ENCODE measurements at places on chromosomes 16 and 17. TPM values are rescaled to one million over a fixed set of nuclear protein-coding genes. Genes with fewer than 3 reads are reported as not detected.

The PRSS33 gene
- total RNA-seq, result not detected

The GNG13 gene
- not detected for total RNA-seq

The LRRC45 gene
- 14.0 TPM for total RNA-seq

DNA sequence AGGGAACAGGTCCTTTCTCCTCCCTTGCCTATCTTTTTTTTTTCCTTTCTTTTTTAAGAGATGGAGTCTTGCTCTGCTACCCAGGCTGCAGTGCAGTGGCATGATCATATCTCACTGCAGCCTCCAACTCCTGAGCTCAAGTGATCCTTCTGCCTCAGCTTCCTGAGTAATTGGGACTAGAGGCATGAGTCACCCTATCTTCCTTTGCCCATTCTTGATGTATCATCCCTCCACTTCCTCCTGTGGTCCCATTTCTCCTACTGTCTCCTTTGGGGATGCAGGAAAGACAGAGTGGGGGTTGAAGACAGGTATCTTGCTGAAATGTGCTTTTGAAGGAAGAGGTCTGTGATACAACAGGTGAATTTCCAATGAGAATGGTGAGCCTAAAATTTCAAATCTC, 5.5 kb downstream of the MYO19 start:
- H3K27ac ChIP-seq, result no peak overlapping the region
- no peak overlapping the region for H3K4me3 ChIP-seq
- H3K4me1 ChIP-seq, result peaks cover 7% of the 10 kb centered on the region
- H3K27me3 ChIP-seq, result no peaks in the 10 kb centered on the region
- peaks cover 24% of the 10 kb centered on the region for H3K36me3 ChIP-seq

GRCh38 chr17:13332207-13332606, 269.5 kb downstream of the HS3ST3A1 start:
- H3K27ac ChIP-seq, result no peak overlapping the region
- no peaks in the 10 kb centered on the region for H3K36me3 ChIP-seq
- H3K4me1 ChIP-seq, result no peaks in the 10 kb centered on the region
- H3K27me3 ChIP-seq, result no peaks in the 10 kb centered on the region

- H3K27ac ChIP-seq, result peak overlapping the region; percentile 86
- H3K4me3 ChIP-seq, result no peak overlapping the region
- peaks cover 32% of the 10 kb centered on the region for H3K4me1 ChIP-seq
- H3K27me3 ChIP-seq, result no peaks in the 10 kb centered on the region
Observed at GRCh38 chr17:2689411-2690164, 22.0 kb downstream of the CLUH start.

DNA sequence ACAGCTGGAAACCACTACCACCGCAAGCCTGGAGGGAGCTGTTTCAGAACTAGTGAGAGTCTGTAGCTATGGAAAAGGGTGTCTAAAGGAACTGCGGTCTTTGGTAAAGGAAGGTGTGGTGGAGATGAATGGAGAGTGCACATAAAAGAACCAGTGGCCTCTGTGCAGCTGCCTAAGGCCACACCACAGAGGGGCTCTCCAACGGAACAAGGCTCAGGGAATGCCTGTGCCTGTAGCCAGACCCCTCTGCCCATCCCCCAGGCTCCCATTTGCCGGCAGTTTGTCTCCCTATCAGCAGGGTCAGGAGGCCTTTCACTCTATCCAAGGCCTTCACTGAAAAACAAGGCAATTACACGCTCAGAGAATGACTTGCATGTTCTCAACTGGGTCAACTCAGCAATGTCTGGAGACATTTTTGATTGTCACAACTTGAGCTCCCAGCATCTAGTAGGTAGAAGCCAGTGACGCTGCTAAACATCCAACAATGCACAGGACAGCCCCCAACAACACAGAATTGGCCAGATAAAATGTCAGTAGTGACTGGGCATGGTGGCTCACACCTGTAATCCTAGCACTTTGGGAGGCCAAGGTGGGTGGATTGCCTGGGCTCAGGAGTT, 3.3 kb upstream of the FDXR start:
- H3K27ac ChIP-seq, result no peak overlapping the region
- H3K36me3 ChIP-seq, result no peaks in the 10 kb centered on the region
- no peak for DNase-seq
- no peak overlapping the region for H3K4me3 ChIP-seq
- peaks cover 15% of the 10 kb centered on the region for H3K4me1 ChIP-seq

DNA sequence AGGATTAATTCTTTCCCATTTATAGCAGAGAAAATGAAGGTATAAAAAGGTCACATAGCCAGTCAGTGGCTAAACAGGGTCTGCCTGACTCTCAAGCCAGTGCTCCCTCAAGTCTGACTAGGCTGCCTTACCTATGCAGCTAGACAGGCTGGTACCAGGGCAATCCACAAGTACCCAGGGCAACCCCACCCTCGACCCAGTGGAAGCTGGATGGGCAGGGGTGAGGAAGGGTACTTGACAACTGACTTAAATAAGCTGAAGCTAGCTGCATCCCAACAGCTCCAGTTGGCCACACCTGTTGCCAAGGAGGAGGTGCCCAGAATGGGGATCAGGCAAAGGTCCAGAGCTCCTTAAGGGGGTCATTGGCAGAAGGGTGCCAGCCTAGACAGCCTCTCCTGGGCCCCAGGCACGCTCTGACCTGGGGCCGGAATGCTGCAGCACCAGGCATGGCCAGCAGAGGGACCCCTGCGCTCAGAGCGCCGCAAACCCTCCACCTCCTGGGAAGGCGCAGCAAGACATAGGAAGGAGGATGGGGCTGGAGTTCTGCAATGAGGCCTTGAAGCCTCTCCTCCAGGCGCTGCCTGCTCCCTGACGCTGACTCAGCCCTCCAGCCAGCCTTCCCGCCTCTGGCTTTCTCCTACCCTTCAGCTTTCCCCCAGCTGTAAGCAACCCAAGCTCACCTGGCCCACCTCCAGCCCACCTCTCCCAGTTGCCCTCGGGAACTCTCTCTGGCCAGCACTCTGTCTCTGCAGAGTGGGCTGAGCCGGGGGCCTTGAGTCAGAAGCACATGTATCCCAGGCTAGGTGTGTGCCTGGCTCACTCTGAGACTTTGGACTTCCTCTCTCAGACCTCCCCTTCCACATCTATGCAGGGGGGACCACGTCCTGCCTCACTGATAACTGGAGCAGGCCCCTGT, 28.8 kb downstream of the MPP2 start:
- H3K27ac ChIP-seq, result no peak overlapping the region
- H3K27me3 ChIP-seq, result no peaks in the 10 kb centered on the region
- peaks cover 6% of the 10 kb centered on the region for H3K4me1 ChIP-seq
- peak; percentile 95 for DNase-seq

DNA sequence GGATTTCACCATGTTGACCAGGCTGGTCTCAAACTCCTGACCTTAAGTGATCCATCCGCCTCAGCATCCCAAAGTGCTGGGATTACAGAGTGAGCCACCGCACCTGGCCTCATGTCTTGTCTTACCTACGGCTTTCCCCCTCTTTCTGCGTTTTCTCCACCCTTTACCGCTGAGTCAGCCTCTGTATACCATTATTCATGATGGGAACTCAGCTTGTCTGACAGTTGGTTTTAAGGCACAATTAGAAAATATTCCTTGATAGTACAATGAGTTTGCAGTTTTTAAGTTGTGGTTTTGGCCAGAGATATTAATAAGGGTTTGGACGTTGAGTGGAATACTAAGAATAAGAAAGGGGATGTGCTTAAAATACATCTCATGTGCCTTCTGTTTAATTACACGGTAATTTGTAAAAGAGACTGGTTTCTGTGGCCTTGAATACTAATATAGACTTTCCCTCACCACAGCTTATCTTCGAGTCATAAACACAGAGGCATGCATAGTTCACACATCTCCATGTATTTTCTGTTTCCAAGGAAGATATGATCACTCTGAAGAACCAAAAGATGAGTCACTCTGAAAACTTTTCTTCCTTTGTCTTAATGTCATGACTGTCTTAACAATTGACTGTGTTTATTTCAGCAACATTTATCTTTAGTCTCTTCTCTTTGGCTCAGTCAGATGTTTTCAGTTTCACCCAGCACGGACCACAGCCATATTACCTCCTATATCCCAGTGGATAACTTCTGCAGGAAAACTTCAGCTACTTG, 54.4 kb downstream of the PITPNC1 start:
- H3K36me3 ChIP-seq, result no peaks in the 10 kb centered on the region
- DNase-seq, result no peak
- H3K4me3 ChIP-seq, result no peak overlapping the region
- H3K27me3 ChIP-seq, result no peaks in the 10 kb centered on the region
- H3K4me1 ChIP-seq, result peaks cover 37% of the 10 kb centered on the region

GRCh38 chr17:50532452-50533024, at the start of gene EPN3:
Gene EPN3 (plus strand): TSS chr17:50532735. CDS start chr17:50536557, 3,822 bp downstream.
- peaks cover 14% of the 10 kb centered on the region for H3K4me1 ChIP-seq
- peak within 1 kb of the TSS; percentile 29 for H3K4me3 ChIP-seq
- H3K36me3 ChIP-seq, result no peaks in the 10 kb centered on the region

- no peaks in the 10 kb centered on the region for H3K27me3 ChIP-seq
- peaks cover 27% of the 10 kb centered on the region for H3K36me3 ChIP-seq
- peak within 1 kb of the TSS; percentile 86 for H3K27ac ChIP-seq
- peak; percentile 96 for DNase-seq
Observed at GRCh38 chr17:1724351-1724868, at the start of gene WDR81. Gene WDR81 (plus strand): TSS chr17:1724704. CDS start chr17:1724960, 256 bp downstream.

DNA sequence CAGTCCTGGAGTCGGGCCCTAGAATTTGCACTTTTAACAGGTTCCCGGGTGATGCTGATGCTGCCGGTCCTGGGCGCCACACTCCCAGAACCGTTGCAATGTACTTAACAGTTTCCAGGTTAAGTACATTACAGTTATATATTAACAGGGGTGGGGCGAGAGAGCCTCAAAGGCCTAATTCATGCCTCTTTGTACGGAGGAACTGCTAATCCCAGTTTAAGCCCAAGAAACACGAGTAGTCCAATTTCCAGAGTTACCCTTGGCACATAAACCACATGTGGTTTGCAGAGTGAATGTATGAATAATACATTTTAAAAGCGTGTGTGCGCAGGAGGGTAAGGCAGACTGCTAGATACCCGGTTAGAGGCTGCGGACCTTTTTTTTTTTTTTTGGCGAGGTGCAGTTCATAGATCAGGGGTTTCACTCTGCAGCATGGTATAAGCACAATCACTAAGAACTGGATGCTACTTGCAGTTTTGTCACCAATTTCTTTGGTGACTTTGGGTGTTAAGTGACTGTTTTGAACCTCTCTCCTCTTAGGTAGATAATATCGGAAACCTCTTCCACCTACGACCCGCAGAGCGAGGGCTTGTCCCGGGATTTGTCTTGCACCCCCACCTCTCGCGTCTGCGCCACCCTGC, 713 bp downstream of the COX11 start:
- H3K36me3 ChIP-seq, result peaks cover 21% of the 10 kb centered on the region
- H3K4me3 ChIP-seq, result peak overlapping the region; percentile 89
- peaks cover 34% of the 10 kb centered on the region for H3K4me1 ChIP-seq
- H3K27me3 ChIP-seq, result no peaks in the 10 kb centered on the region
- peak; percentile 23 for DNase-seq
- H3K27ac ChIP-seq, result peak overlapping the region; percentile 81

DNA sequence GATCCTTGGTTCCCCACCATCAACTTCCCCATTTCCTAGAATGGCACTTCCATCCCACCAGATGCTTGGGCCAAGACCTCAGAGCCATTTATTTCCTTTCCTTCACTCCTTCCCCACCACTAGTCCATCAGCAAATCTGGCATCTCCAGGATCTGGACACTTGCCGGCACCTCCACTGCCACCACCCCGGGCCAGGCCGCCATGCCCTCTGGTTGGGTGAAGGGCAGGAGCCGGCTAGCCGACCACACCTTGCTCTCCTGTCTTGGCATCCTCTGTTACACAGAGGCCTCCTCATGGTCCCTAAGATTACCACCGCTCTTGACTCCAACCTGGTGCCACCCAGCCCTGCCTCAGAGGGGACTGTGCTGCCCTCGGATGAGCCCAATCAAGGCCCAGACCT, 104.5 kb downstream of the RMI2 start:
- no peak overlapping the region for H3K27ac ChIP-seq
- no peak overlapping the region for H3K4me3 ChIP-seq
- H3K27me3 ChIP-seq, result no peaks in the 10 kb centered on the region
- H3K36me3 ChIP-seq, result no peaks in the 10 kb centered on the region
- no peak for DNase-seq
- no peaks in the 10 kb centered on the region for H3K4me1 ChIP-seq

- H3K27ac ChIP-seq, result no peak overlapping the region
- no peaks in the 10 kb centered on the region for H3K27me3 ChIP-seq
- peak; percentile 71 for DNase-seq
- H3K36me3 ChIP-seq, result peaks cover 13% of the 10 kb centered on the region
- no peak overlapping the region for H3K4me3 ChIP-seq
- H3K4me1 ChIP-seq, result peaks cover 12% of the 10 kb centered on the region
Observed at GRCh38 chr17:29165800-29166506, 14.2 kb downstream of the MYO18A start.

Measured in upper lobe of left lung (tissue), 6 donors.